ENCODE measurements at places on chromosomes 4 and X.

DNA sequence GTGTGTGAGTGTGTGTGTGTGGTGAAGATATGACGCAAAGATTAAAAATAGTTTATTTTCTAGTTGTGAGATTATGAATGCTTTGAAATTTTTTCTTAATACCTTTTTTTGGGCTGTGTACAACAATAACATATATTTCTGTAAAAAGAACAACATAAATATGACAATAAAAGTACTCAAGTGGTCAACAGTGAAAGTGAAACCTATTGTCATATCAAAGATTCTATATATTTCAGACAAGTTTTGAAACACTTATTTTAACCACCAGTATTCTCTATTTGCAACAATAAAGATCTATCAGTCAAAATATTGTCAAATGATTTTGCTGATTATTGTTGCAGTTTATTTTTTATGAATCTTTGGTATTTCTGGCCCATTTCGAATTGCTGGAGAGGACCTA lies 98.0 kb downstream of the SPOCK3 start:
- no peak for DNase-seq

DNA sequence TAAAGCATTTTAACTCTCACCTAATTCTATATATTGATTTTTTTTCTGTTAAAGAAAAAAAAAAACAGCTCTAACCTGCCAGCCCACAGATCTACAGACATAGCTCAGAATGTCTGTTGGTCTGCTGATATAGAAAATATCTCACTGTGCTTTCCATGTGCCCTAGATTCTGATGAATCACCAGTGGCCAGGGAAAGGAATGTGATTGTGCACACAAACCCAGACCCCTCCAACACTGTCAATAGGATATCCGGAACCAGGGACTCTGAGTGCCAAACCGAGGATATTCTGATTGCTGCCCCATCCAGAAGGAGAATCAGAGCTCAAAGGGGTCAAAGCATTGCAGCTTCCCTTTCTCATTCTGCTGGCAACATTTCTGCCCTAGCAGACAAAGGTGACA lies 12.1 kb upstream of the SCML1 start:
- DNase-seq: no peak

GRCh38 chr4:101983835-101984234 lies 193.3 kb downstream of the BANK1 start:
- DNase-seq: no peak

- no peak for DNase-seq
Measured at GRCh38 chr4:73187325-73187724, 71.3 kb downstream of the ANKRD17 start.

GRCh38 chrX:8049827-8050226 lies 121.2 kb downstream of the VCX2 start:
- no peak for DNase-seq

DNA sequence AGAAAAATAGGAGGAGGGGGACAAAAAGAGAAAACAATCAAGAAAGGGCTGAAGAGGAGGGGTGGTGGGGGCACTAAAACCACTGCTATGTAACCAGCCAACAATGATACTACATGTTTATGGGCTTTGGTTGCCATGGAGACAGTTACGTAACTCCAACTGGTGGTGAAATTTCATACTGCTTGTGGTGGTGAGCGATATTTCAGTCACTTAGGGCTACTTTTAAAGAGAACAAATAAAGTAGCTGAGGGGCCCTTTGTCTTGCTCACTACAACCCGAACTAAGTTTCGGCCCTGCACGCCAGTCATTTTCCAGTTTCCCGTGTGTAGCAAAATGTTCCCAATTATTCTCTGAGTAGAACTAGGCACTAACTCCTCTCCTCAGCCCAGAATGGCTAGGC lies 275.2 kb upstream of the EDA2R start:
- no peak for DNase-seq

GRCh38 chr4:42923431-42923830 lies 30.9 kb downstream of the GRXCR1 start:
- DNase-seq: no peak
